ENCODE measurements at places on chromosomes 2 and 18.

GRCh38 chr2:181444654-181445053 is 12.5 kb upstream of the ITGA4 start:
- DNase-seq: no peak

- DNase-seq: no peak
Observed at GRCh38 chr2:14261771-14262170, 370.7 kb upstream of the LRATD1 start.

GRCh38 chr2:232416521-232417470 is 10.2 kb downstream of the ALPG start:
- no peak for DNase-seq

- no peak for DNase-seq
Observed at GRCh38 chr2:222750533-222750932, 79.1 kb downstream of the MOGAT1 start.

- DNase-seq: no peak
Observed at GRCh38 chr2:70710038-70710690, 57.8 kb downstream of the ADD2 start.

- DNase-seq: no peak
Observed at GRCh38 chr2:231785822-231786176, 446 bp upstream of the COPS7B start.

GRCh38 chr2:231036131-231036530 is 1.2 kb upstream of the C2orf72 start:
- no peak for DNase-seq

DNA sequence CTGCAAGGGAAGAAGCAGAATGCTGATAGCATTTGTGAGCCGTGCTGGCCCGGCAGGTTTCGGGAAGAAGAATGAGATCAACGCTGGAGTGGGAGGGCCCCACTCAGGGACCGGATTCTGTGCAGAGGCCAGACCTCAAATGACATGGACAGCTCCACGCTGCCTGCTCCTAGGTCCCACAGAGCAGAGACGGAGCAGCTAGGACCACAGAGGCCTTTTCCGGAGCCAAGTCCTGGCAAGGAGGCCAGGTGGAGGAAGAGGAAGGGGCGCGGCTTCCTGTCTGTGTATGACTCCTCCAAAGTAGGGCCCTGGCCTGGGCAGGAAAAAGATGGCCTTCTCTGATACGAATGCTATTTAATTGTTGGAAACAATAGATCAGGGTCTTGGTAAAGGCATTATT is 139.9 kb downstream of the LRRC30 start:
- no peak for DNase-seq

DNA sequence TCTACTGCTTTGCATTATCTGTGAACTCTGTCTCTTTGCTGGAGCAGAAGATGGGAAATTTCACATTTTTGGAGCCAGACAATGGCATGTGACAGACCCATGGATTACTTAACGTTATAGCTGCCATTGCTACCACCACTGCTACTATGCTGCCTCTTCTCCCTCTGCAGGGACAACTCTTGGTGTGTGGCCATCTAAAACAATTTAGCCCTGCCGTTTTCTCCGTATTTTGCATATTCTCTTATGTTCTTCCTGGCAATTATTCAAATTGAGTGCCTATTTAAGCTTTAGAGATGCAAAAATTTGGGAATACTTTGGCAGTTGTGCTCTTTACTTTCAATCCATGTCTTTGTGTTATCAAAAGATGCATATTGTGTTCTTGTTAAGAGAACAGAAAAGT is 386.8 kb downstream of the XIRP2 start:
- no peak for DNase-seq

DNA sequence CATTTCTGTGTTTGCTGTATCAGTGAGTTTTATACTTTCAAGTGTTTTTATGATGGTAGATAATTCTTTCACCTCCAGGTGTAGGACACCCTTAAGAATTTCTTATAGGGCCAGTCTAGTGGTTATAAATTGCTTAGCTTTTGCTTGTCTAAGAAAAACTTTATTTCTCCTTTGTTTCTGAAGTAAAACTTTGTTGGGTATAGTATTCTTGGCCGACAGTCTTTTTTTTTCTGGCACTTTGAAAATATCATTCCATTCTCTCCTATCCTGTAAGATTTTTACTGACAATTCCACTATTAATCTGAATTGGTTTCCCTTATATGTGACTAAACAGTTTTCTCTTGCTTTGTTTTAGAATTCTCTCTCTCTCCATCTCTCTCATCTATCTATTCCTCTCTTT is 118.7 kb upstream of the LRRTM4 start:
- no peak for DNase-seq

DNA sequence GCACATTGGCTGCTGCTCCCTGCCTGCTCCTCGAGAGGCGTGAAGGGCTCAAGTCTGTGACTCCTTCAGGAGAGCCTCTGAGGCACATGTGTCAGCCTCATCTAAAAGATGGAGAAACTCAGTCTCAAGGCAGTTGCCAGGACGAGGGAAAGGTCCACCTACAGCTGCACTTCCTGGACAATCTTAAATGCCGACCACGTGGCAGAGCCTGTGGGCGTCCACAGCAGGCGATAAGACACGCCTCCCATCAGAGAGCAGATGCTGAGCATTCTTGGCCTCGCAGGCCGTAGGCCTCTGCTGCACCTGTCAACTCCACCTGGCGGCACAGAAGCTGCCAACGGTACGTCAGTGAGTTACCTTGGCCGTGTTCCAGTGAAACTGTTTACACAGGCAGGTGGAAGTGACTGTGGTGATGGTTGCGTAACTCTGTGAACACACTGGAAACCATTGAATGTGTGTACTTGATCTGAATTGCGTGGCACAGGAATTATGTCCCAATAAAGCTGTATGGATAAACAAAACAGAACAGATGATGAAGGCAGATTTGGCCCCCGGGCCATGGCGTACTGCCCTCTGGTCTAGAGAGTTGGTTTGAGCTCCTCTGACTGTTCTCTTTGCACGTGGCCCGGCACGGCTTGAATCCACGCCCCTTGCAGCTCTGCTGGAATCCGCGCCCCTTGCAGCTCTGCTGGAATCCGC is 114.5 kb downstream of the RNF144A start:
- DNase-seq: no peak

- DNase-seq: no peak
Observed at GRCh38 chr2:32379352-32379751, 22.5 kb downstream of the BIRC6 start.

GRCh38 chr2:198287706-198288105 is 483.3 kb downstream of the PLCL1 start:
- no peak for DNase-seq

DNA sequence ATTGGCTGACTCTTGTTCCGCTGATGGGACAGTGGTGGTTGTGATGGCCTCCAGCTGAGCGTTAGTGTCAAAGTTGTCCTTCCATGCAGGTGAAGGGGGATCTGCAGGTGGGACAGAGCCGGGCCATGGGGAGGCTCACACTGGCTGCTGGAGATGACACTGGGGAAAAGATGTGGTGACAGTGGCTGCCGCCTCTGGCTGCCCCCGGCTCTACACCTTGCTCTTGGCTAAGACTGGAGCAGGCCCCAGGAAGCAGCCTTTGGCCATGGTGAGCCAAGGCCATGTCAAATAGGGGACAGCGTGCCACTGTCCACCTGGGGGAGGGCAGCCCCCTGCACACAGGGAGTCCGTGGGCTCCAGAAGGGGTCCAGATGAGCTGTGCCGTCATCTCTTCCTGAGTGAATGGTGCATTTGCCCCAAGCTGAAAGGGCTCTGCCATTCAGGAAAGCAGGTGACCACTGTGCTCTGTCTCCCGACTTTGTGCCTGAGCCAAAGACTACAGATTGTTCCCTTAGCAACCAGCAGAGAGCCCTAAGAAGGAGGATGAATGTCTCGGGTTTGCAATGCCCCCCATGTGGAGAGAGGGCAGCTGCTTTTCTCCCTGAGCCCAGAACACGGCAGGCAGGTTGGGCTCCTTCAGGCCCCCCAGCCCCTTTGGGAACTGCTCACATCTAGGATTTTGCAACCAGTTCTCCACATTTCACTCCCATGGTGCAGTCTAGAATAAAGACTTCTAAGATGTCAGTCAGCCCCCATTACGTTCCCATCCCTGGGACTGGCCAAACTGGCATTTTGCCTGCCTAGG is 79.1 kb upstream of the BCL2L11 start:
- no peak for DNase-seq

DNA sequence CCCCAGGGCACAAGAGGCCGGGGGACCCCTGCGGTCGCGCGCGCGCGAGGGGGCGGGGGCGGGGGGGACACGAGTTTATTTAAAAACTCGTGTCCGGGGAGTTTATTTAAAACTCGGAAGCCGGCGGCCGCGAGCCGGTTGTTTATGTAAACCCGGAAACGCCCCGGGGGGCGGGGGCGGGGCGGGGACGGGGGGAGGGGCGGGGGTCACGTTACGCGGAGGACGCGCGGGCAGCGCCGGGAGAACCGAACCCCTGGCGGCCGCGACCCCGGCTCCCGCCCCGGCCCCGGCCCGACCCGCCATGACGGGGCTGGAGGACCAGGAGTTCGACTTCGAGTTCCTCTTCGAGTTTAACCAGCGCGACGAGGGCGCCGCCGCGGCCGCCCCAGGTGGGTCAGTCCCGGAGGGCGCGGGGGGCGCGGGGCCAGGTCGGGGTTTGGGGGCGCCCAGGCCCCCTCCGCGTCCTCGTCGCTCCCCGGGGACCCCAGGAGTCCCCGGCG is 4.4 kb downstream of the NFATC1 start:
- no peak for DNase-seq

DNA sequence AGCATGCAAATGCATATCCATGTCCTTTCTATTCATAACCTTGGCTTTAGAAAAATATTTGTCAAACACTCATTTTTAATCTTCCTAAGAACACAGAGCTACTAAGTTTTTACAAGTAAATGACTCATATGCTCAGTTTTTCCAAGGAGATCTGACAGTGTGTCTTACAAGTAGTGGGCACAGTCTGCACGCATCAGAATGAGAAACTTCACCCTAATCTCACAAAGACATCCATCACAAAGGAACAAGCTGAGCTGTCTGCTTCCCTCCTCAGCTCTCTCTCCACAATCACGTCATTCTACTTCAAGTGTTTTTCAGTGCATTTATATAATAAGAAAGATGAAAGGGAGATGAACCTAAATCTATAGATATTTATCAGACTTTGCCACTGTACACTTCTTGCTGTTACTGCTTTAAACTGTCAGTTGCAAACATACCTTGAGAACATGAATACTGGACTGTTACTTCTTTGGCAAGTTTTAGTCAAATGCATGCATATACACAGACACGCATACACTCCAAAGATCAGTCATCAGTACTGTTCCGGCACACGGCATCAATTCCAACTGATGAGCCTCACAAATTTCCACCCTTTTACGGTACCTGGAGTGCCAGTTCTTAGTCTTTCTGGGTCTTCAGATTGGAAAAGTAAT is 75.7 kb downstream of the RBMS1 start:
- DNase-seq: no peak

GRCh38 chr18:50662177-50662576 is 102.3 kb downstream of the MAPK4 start:
- DNase-seq: no peak

DNA sequence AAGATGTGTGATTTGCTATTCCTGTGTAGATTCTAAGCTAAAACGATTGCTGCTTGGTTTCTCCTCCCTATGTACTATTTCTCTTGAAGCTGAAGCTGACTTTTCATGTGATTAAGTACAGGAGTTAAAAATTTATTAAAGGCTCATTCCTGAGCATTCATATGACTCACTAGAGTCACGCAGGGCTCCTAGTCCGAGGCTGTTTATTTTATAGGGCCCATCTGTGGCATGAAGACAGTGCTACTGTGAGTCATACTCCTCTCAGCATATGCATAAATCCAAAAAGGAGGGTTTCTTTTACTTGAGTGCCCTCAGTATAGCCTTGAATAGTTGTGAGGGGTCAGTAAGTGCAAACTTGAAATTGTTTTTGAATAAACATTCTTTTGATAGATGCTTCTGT is 378.8 kb downstream of the PTPRM start:
- DNase-seq: no peak

- no peak for DNase-seq
Observed at GRCh38 chr2:69022548-69022947, 9.6 kb downstream of the ANTXR1 start.

GRCh38 chr2:135768863-135769262 is 27.2 kb downstream of the UBXN4 start:
- DNase-seq: no peak

GRCh38 chr2:19841918-19842693 is 59.7 kb downstream of the TTC32 start:
- no peak for DNase-seq

GRCh38 chr18:60232541-60232940 is 140.0 kb downstream of the MC4R start:
- no peak for DNase-seq

DNA sequence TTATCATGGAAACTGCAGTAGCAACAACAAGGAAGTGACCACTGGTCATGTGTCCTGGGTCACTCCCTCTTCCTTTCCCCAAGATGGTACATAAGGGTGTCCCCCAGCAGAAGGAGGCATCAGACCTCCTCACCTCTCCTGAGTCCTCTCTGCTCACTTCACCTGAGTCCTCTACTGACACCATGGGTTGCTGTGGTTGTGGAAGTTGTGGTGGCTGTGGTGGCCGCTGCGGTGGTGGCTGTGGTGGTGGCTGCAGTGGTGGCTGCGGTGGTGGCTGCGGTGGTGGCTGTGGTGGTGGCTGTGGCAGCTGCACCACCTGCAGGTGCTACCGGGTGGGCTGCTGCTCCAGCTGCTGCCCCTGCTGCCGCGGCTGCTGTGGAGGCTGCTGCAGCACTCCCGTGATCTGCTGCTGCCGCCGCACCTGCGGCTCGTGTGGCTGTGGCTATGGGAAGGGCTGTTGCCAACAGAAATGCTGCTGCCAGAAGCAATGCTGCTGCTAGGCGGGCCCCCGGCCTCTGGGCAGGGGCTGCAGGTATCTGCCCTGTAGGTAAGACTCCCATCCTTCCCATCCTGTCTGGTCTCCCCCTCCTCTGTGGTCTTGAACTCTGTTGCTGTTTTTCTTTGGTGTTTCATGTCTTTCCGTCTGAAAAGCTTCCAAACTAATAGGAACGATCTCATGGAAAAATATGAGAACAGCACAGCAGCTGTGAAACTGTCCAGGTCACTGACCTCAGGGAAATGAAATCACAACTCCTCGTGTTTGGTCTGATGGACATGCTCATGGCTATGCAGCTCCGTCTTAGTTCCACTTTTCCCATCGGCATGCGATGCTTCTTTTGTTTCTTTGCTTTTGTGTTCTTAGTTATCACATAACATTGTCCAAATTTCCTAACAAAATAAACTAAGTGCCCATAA is at the start of gene SCYGR4:
SCYGR4 (plus strand) TSS at position 183 of the 915 bp plus-strand sequence; CDS start at position 183, 0 bp downstream.
- DNase-seq: no peak

DNA sequence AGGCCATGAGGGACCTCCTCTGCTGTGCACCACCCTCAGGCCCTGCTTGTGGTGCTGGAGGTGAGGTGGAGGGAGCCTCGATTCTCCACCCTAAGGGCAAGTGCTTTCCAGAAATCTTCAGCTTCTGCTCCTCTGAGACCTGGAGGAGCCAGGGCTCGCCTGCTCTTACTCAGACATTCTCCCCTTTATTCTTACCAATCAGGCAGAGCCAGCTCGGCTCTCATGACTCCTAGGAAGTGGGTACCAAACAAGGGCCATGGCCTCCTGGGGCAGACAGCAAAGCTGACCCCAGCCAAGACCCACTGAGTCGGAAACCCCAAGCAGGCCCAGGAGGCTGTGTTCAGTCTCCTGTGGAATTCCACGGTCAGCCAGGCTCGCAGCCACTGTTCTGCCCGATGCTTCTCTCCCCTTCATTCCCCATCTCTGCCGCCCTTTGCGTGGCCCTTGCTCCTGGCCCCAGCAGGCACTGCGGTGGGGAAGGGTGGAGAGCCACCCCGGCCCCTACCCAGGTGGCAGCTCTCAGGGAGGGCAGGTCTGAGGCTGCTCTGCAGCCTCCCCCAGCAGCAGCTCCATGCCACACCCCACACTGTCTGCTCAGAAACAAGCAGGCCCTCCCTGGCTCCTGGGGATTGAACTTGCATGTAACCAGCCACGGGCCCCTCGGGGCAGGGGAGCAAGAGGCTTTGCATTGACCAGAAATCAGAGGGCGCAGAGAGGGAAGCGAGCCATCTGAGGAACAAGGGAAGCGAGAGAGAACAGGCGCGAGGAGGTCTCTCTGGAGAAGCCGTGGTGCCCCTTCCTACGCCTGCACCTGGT is 24.0 kb downstream of the HS1BP3 start:
- no peak for DNase-seq

Data from amygdala (tissue), 56 donors.